ENCODE measurements at places on chromosomes 16 and 17.

GRCh38 chr16:23948949-23949411 is 113.2 kb downstream of the PRKCB start:
- DNase-seq = no peak

GRCh38 chr17:81484195-81484979 is 28.2 kb downstream of the ACTG1 start:
- peak; percentile 89 for DNase-seq

GRCh38 chr16:14452066-14452465 is 178.0 kb downstream of the PARN start:
- DNase-seq = no peak

DNA sequence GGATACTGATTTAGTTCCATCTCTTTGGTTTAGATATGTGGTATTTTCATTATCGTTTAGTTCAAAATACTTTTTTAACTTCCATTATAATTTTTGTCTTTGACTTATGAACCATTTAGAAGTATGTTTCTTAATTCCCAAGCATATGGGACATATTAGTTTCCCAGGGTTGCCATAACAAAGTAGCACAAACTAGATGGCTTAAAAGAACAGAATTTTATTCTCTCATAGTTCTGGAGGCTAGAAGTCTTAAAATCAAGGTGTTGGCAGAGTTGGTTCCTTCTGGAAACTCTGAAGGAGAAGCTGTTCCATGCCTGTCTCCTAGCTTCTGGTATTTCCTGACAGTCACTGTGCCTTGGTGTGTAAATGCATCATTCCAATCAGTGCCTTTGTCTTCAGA is 291.5 kb upstream of the AXIN2 start:
- DNase-seq = no peak

DNA sequence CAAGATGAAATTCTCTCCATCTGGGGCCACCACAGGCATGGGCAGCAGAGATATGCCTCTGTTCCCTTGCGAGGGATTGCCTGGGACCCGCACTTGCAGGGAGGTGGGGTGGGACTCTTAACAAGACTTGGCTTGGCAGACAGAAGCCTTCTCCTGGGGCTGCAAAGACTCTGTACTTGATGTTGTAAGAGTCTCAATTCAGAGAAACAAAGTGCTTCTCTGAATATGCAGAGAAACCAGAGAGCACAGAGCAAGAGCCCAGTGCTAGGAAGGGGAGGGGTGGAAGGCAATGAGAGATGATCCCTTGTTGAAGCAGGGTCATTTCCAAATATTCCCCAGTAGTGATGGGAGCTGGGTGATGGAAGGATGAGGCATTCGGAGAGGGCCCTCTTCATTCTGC is 2.2 kb downstream of the MMP28 start:
- no peak for DNase-seq

GRCh38 chr17:80313160-80313829 is 52.6 kb downstream of the RNF213 start:
- no peak for DNase-seq

- DNase-seq = no peak
Measured at GRCh38 chr17:10352893-10353292, 19.9 kb downstream of the MYH13 start.

DNA sequence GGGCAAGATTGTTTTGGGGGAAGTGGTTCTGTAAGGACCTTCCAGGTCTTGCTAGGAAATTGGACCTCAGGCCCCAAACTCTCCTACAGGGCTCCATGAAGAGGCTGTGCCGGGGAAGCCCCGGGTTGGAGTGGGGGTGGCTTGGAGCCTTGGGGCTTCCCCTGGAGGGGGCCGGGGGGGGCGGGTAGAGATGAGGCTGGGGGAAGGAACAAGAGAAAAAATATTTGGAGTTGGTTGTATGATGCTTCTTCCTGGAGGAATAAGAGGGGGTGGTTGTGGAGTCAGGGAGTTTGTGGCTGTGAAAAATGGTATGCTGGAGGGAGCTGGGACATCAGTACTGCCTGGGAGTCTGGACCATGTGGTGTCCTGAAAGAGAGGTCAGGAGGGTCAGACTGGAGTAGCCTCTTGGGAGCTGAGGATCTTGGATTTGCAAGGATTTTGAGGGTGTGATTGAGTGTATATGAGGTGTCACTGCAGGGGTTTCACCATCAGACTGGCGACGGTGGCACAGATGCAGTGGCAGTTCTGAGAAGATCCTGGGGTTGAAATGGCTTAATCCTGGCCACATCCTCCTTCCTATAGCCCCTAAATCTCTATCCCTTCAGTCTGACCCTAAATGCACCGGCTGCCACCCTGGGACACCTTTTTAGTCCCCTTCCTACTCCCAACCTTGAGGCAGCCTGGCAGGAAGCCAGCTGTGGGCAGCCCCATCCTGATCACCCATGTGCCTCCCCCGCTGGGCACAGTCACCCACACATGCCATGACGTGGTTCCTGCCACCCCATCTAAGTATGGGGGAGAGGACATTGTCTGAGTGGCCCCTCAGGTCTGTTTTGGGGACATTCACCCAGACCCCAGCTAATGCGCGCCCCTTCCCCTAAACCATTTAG is 10.9 kb downstream of the RARA start:
- no peak for DNase-seq

DNA sequence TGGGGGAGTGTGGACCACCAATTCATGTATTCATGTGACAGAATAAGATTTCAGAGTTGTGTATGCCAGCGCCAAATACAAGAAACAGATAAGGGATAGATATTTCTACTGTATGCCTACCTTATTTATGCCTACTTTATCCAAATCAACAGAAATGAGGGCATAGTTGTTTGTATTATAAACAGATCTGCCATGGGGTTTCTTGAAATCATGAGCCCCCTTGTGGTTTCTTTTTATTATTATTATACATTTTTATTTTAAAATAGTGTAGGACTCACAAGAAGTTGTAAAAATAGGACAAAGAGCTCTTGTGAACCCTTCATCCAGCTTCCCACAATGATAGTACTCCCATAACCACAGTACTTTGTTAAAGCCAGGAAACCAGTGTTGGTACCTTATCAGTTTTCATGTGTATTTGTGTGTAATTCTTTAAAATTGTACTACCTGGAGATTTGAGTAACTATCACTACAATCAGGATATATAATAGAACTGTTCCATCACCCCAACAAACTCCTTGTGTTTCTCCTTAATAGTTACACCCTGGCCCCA is 229.4 kb downstream of the CCDC182 start:
- DNase-seq = no peak

DNA sequence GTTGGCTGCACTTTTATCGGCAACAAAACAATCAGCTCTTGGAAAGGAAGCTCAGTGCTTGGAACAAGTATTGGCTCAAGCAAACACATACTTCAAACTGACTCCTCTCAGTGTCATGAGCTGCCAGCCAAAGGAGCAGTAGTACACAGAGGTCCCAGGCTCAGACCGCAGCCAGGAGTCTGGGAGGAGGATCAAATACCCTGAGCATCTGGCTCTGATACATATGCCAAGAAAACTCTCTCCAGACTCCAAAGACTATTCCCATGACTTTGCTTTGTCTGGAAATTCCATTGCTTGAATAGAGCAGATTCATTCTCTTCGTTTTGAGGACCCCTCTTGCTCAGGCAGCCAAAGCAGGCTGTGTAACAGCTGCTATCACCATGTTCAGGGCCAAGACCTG is 501.6 kb upstream of the PSMD7 start:
- DNase-seq = no peak

DNA sequence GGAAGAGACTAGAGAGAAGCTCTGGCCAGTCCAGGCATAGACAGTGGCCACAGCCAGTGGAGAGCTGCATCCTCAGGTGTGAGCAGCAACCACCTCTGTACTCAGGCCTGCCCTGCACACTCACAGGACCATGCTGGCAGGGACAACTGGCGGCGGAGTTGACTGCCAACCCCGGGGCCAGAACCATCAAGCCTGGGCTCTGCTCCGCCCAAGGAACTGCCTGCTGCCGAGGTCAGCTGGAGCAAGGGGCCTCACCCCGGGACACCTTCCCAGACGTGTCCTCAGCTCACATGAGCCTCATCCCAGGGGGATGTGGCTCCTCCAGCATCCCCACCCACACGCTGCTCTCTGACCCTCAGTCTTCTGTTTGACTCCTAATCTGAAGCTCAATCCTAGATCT is 3.2 kb downstream of the RHBDF1 start:
- DNase-seq = no peak
